ENCODE measurements at places on chromosomes 1 and 21.

DNA sequence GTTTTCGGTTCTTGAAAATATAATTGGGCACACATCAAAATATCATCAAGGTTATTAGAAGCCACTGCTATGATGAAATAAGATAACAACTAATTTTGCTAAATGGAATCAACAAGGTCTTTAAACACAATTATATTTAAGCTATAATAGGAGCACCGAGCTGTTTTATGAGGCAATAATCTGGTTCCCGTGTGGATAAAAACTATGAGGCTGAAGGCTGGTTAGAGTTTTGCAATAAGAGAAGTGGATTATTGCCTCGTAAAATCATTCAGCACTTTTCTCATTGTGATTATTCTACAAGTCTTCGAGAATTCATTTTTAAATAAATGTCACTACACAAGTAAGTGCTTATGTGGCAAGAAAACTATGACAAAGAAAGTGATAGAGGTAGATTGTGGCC lies 975.7 kb upstream of the ADGRL2 start:
- DNase-seq, result no peak

- DNase-seq, result no peak
Observed at GRCh38 chr1:64046891-64047290, 156.5 kb upstream of the UBE2U start.

GRCh38 chr1:162635418-162635817 lies 3.2 kb downstream of the DDR2 start:
- no peak for DNase-seq

GRCh38 chr1:54012008-54012325 lies 6.0 kb downstream of the LDLRAD1 start:
- no peak for DNase-seq

DNA sequence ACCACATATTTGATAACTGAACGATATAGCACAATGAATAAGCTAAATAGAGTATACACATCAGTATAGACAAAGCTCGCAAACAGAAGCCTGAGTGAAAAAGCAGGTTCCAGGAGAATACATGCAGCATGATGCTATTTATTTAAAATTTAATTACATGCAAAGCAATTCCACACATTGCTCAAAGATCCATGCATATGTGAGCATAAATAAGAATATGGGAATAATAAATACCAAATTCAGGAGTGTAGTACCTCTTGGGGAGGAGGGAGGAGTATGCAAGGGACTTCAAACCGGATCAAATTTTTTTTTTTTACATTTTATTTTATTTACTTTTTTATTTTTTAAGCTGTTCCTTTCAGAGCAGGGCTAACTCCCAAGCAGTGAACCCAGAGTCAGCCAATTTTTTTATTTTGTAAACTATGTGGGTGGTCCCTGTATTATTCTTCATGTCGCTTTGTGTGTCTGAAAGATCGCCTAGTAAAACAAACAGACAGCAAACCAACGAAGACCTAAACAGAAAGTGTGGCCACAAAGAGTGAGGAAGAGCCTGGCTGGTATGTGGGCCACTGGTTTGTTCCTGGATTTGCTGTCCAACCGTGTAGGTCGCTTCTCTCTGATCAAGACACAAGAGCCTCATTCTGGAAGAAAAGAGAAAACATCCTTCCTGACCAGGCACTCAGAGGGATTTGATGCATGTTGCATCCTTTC lies 4.2 kb upstream of the SHISAL2A start:
- peak; percentile 7 for DNase-seq

DNA sequence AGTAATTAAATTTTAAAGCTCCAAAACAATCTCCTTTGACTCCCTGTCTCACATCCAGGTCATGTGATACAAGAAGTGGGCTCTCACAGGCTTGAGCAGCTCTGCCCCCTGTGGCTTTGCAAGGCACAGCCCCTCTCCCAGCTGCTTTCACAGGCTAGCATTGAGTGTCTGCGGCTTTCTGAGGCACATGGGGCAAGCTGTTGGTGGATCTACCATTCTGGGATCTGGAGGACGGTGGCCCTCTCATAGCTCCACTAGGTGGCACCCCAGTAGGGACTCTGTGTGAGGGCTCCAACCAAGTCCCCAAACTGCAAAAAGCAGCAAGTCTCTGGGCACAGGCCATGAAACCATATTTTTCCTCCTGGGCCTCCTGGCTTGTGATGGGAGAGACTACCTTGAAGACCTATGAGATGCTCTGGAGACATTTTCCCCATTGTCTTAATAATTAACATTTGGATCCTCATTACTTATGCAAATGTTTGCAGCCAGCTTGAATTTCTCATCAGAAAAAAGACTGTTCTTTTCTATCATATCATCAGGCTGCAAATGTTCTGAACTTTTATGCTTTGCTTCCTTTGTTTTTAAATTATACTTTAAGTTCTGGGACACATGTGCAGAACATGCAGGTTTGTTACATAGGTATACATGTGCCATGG lies 554.1 kb upstream of the OLFM3 start:
- no peak for DNase-seq

GRCh38 chr1:199113265-199113869 lies 474.5 kb downstream of the PTPRC start:
- no peak for DNase-seq

Measured in NCI-H510A treated with DMSO at 0.1 percent for 48 hours (cell line).